ENCODE measurements at places on chromosomes 5 and 9.
A peak's percentile ranks its signal among the peaks of the same experiment; 100 is the strongest.

DNA sequence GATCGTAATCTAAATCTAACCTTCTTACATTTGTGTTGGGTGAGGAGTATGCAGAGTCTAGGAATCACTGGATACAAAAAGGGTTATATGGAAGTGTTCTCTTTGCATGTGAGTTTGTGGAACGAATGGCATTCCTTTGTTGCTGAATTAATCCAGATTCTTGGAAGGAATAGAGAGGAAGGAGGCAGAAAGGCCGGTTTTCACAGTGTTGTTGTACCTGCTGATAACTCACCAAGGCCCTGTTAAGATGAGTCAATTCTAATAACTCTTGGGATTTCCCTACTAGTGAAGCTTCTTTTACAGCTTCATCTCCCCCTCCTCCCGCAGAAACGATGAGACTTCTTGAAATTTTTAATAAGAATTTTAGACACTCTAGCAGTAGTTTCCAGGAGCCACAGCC, 84.0 kb downstream of the ZSWIM6 start:
- no peak for DNase-seq

- DNase-seq: no peak
These were observed 694 bp downstream of the RMI1 start for GRCh38 chr9:83981126-83981871.

GRCh38 chr9:27059412-27059811, 49.6 kb upstream of the TEK start:
- DNase-seq: no peak

- DNase-seq: no peak
These were observed 167.0 kb downstream of the RGS3 start for GRCh38 chr9:113630386-113631136.

DNA sequence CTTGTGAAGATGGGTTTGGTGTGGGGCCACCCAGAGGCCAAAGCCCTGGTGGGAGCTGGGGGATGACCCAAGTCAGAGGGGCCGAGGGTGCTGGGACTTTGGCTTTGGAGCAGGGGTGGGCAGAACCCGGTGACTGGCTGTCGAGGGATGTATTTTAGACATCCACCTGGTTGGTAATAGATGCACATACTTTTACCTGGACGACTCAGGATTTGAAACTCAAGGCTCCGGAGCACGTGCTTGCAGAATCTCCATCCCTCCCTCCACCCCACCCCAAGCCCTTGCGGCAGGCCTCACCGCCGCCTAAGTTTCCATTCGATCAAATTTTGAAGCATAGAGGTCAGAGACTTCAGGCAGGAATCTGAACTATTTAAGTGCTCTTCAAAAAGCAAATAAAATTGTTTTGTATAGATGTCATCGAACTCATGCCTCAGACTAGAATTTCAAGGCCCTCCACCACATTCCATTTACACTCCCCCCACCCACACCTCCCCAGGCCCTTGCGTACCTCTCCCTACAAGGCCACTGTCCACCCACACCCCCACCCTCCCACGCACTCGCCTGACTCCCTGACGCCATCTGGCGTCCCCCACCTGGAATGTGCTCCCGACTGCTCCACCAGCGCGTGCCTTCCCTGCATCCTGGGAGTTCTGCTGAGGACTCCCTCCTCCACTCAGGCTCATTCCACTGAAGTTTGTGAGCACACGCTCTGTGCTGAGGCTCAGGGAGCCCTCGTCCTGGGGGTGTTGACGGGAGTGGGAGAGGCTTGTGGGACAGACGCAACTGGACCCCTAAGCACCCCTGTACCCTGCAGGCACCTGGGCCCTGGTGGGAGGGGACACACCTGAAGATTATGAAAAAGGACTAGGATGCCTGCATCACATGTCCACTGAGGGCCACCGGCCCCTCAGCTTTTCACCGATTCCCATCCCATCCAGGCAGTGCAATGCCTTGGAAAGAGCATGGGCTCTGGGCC, 56.4 kb upstream of the RPL26L1 start:
- DNase-seq: peak; percentile 90

DNA sequence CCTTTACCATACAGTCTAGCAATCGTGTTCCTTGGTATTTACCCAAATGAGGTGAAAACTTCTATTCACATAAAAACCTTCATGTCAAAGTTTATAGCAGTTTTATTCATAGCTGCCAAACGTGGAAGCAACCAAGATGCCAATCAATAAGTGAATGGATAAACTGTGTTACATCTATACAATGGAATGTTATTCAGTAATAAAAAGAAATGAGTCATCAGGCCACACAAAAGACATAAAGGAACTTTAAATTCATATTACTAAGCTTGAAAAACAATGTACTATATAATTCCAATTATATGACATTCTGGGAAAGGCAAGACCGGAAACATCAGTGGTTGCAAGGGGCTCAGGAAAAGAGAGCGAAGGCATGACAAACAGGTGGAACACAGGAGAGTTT, 679.9 kb downstream of the ISL1 start:
- no peak for DNase-seq

GRCh38 chr5:158061451-158061850, 202.5 kb upstream of the CLINT1 start:
- no peak for DNase-seq

- DNase-seq: no peak
These were observed 9.3 kb upstream of the ROPN1L start for GRCh38 chr5:10432059-10433008.

GRCh38 chr5:116415182-116415581, 159.4 kb downstream of the SEMA6A start:
- DNase-seq: no peak

- no peak for DNase-seq
These were observed 38.7 kb downstream of the TGFBR1 start for GRCh38 chr9:99143655-99144054.

DNA sequence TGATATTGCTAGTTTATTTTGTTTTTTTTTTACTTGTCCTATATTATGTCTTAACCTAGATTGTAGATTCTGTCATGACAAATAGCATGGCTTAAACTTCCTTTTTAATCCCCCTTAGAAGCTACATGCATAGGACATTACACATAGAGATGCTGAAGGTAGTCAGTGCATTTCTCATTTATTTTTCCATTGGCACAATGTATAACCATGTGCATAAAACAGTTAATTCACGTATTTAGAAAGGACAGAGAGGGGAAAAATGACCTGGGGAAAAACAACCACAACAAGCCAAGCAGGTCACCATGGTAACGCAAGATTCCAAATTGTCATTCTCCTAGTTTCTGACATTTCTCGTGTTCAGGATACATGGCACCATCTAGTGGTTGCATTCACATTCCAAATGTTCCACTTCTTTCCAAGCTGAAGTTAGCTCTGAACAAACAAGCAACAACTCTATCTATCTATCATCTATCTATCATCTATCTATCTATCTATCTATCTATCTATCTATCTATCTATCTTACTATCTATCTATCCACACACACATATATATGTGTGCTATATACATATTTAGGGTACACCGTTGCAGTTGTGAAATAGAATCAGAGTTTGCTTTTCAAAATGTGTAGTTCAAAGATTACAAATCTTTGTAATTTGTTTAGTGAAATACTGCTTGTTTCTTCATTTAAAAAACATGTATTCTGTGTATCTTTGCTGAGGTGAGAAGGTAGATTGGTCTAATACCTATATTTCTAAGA, 487.2 kb upstream of the ST8SIA4 start:
- DNase-seq: peak; percentile 10

DNA sequence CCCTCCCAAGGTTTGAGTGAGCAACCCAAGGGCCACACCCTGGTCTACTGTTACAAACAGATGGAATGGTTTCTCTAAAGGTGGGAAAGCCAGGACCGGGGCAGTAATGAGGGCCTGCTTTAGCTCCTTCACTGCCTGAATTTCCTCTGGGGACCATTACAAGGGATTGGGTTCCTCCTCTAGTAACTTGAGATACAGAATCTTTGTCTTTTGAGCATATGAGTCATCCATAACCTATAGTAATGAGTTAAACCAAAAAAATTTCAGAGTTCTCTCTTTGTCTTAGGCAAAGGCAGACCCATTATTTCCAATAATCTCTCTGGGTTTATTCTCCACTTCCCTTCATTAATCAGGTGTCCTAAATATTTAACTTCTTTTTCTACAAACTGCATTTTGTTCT, 618.8 kb downstream of the HINT1 start:
- DNase-seq: no peak

GRCh38 chr9:131423171-131423581, 29.3 kb downstream of the PRRC2B start:
- no peak for DNase-seq

GRCh38 chr5:134439210-134439654, 27.6 kb upstream of the CDKN2AIPNL start:
- peak; percentile 98 for DNase-seq

DNA sequence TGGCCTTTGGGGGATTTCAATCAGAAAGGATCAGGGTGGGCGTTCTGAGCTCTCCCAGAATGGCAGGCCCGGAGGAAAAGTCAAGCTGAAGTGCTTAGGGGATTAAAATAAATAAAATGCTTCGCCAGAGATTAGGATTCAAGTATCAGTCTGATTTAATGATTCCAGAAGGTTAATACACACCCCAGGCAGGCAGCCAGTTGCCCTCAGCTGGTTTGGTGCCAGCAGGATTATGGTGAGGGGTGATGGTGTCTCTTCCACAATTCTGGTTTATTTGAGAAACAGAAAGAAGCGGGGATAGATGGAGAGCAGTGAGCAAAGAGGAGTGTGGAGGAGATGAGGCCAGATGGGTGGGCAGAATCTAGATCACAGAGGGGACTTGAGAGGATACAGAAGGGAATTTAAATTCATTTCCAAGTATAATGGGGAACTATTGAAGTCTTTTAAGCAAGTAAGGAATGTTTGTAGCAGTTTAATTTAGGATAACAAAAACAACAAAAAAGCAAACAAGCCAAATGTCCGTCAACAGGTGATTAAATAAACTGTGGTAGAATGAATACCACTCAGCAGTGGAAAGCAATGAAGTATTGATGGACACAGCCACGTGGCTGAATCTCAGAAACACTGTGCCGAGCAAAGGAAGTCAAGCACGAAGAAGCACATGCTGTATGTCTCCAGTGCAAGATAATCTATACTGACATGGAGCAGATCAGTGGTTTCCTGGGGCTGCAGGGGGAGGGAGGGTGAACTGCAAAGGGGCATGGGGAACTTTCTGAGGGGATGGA, 297.7 kb downstream of the MSX2 start:
- no peak for DNase-seq

GRCh38 chr5:163193886-163194285, 243.5 kb upstream of the CCNG1 start:
- no peak for DNase-seq

Data from GM04503 (cell line).